ENCODE measurements at places on chromosomes 6 and 20.

DNA sequence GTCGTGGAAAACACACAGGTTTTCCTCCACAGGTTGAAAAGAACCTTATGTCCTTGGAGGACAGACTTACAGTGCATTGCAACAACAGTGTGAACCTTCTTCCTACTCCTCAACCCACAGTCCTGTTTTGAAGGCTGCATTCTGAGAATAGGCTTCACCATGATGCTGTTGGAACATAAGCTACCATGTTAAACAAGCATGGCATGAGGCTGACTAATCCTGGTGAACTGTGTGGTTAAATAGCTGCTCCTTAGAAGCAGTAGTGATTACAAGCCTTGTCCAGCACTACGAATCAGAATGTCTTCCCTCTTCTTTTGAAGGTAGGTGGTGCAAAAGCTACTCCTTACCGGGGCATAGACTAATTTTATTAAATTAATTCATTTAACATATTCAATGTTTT, 368.5 kb upstream of the EPHA7 start:
- DNase-seq = no peak

DNA sequence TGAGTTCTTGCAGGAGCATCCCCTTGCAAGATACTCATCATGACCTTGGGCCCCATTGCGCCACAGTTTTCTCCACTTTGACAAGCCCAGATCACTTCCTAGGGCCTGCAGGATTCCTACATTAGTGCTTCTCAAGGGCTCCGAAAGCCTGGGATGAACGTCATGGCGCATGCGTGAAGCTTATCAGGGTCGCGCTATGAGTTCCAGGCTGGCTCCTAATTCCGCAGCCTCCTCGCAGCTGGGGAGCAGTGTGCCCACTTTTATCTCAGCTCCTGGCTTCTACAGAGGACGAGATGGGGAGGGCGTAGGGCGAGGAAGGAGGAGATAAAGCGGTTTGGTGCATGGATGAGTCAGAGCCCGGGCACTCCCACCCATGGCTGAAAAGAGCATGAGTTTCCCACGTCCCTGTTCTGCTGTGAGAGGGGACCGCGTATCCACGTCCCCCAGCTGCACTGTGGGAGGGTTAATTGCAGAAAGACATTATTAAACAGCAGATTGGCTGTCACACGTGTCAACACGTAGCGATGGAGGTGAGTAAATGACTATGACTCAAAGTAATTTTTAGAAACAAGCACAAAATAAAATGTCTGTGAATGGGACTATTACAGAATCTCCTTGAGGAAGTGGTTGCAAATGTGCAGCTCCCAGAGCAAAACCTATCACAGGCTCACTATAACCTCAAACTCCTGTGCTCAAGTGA, 72.9 kb upstream of the DSP start:
- DNase-seq = no peak

GRCh38 chr20:44728801-44729443, 13.8 kb downstream of the CCN5 start:
- no peak for DNase-seq

DNA sequence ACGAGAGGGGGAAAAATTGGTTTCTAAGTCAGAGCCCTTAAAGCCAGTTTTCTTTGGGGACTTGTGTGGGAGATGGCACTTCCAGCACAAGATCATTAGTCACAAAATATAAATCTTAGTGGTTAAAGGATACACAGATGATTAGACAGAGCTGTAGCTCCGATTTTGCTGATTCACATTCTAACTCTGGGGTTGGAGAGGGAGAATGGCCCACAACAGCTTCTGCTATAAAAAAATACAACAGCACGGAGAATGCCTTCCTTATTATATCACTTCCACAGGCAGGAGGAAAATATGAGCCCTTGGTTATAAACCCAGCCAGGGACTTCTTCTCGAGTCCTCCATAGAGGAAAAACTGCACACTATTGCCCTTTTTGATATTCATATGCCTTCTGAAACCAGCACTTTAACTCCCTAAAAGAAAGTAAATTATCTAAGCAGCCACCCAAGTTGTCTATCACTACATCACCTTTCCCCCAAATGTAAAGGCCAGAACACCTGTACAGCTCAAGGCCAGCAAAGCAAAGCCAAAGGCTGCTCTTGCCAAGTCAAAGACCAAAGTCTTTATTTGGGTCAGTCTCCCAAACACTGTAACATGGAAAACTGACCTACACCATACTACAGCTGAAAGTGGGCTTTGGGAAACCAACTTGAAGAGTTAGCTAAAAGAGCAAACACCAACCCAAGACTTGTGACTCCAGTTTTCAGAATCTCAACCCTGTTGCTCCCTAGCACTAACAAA, 10.4 kb downstream of the MRPL14 start:
- DNase-seq = no peak

DNA sequence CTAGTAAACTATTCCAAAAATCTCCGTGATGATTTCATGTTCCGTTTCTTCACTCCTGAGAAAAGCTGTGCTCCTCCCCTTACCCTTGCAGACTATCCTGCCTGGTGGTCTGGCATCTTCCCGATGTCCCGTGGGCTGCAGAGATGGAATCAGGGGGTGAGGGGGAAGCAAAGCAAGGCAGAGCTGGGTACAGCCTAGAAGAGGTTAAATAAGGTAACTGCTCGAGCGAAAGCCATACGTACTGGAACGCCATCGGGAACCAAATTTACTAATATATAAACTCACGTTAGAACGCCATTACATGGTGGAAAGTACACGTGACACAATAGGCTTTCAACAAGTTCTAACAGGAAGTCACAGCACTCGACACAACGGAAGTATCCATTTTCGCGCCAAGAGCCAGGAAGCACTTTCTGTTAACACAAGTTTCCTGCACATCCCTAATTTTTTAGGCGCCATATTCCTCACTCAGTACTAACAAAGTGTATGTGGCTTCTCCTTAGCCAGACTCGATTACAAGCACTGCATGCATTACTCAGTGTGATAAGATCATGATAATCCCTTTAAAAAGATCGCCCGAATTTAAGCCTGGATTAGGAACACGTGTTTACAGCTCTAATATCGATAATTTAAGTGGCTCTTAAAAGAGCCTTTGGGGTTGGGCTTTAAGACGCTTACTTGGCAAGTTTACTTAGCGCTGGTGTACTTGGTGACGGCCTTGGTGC, 101.6 kb upstream of the PRSS16 start:
- DNase-seq = no peak

- DNase-seq = no peak
Observed at GRCh38 chr6:21265034-21265729, 328.4 kb upstream of the SOX4 start.

DNA sequence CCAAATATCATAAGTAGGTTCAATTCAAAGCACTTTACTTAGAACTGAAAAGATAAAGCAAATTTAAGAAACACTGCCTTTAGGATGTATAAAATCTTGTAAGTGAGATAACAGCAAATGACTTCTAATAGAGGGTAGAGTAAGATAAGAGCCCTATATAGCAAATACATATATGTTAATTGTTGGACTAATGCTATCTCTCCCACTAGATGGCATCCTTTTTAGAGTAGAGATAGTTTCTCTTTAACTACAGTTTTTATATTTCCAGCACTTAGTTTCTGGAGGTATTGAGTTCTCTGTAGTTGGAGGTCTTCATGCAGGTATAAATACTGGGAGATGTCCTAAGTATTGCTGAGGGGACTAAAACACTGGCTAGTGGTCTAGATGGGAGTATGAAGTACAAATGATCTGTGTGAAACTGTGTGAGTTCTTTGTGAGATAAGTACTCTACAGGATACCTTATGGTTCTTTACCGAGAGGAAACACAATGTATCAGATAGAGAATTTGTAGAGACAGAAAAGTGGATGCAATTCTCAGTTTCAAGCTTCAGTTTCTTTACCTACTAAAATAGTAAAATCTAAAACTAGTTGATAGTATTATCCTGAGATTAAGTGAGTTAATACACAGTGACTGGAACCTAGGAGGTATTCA, 399.3 kb downstream of the KHDRBS2 start:
- no peak for DNase-seq

- DNase-seq = no peak
Observed at GRCh38 chr6:75735491-75736186, 13.4 kb upstream of the MYO6 start.

GRCh38 chr6:164188861-164189260, 774.3 kb downstream of the QKI start:
- DNase-seq = no peak

DNA sequence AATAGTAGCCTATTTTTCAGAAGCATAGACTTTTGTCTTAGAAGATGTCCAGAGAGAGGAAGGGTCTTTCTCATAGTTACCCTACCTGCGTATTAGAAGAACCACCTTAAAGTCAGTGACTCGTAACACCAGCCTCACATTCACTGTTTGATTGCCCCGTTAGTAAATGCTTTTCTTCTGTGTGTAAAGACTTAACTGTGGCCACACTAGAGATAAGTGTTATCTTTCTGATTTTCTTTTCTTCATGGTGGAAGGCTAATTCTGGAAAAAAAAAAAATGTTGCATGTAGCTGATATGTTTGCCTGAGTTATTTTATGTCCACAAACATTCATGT, 83.9 kb downstream of the SAMD3 start:
- DNase-seq = no peak

DNA sequence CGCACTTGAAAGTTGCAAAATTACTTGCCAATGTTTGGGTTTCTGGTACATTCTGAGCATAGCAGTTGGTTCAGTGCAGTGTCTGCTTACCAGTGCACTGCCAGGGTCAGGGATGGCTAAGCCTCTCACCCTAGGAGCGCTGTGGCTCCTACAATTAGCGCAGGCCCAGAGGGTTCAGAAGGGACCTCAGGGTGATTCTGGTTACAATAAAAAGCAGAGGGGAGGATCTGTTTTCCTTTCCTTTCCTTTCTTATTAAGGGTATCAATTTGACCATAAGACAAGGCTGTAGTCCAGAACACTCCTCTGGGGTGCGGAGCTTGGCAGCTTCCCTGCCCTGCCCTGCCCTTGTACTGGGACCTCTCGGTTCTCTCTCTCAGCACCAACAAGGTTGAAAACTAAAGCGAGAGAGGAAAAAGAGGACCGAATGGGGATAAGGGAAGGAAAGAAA, 2.6 kb downstream of the MAFB start:
- DNase-seq = no peak

DNA sequence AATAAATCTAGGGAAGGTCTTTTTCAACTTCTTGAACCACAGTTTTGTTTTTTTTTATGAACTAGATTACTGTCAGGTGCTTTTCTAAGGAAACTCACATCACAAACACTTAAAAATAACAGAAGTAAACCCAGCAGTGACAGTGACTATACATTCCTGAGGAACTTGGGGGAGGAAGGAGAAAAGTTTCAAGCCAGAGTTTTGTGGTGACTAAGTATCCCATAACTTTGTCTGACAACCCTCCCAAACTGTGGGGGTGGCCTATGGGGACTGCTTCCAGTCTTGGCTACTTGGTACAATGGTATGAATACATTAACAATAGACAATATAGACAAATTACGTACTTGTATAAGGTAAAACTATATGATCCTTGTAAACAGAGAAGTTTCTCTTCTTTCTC, 202.5 kb upstream of the MAN1A1 start:
- DNase-seq = no peak

DNA sequence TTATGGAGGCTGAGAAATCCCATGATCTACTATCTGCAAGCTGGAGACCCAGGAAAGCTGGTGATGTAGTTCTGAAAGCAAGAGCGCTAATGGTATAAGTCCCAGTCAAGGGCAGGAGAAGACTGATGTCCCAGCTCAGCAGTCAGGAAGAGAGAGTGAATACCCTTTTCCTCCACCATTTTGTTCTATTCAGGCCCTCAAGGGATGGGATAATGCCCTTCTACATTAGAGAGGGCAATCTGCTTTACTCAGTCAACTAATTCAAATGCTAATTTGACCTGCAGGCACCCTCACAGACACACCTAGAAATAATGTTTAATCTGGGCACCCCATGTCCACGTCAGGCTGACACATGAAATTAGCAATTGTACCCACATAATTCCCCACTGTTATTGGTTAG, 10.8 kb upstream of the FYN start:
- no peak for DNase-seq

- no peak for DNase-seq
Observed at GRCh38 chr6:82906489-82906888, 159.2 kb downstream of the UBE3D start.

- peak; percentile 50 for DNase-seq
Observed at GRCh38 chr6:32415521-32416019, 8.6 kb upstream of the BTNL2 start.

DNA sequence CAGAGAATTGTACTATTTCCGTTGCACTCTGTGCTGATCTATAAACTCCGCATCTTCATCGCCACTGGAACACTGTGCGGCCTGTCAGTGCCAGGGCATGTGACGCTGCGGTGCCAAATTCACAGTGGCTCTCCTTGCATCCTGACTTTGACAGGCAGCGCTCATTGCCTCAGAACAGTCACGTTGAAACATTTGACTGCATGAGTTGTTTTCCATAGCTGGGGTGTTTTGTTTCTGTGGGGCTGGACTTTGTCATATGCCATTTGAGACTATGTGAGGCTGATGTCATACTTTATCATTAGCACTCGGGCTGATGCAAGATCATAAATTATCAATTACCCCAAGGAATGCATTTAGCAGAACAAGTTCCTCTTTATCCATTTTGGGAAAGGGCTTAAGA, 32.7 kb downstream of the CFAP61 start:
- DNase-seq = no peak

DNA sequence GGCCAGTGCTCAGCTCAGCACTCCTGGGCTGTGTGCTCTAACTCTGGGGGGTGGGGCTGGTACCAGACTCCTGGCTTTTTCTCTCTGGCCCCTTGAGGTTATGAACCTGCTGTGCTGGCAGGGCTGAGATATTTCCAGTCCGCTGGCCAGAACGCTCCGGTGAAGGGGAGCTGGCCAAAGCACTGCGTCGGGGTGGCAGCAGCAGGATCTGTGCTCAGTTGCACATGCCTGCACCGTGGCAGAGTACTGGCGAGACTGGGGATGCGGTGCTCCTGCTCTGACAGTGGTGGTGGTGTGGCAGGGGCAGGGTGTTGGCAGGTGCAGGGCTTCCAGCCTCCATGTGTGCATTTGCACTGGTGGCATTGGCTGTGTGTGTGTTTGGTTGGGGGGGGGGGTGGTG, 374.4 kb downstream of the PHF3 start:
- DNase-seq = no peak

GRCh38 chr6:33095681-33096080, 19.9 kb downstream of the HLA-DPB1 start:
- DNase-seq = no peak

GRCh38 chr6:26288155-26288554, 76.8 kb upstream of the BTN3A2 start:
- DNase-seq = no peak

GRCh38 chr6:140849456-140849855, 1283.3 kb upstream of the GJE1 start:
- DNase-seq = no peak

DNA sequence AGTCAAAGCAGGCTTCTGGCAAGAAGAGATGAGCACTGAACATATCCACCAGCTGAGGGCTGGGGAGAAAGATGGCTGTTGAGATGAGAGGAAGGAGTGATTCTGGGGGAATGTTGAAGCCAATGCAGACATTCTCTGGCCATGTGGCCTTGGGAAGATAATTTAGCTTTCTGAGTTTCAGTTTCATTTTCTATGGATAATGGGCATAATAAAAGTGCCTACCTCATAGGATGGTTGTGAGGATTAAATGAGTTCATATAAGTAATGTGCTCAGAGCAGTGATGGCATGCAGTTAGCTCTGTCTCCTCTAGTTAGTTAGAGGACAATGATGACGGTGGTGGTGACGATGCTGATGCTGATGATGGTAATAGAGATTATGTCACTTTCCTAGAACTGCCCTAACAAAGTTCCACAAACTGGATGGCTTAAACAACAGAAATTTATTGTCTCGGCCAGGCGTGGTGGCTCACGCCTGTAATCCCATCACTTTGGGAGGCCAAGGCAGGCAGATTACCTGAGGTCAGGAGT, 18.5 kb upstream of the KCNK5 start:
- no peak for DNase-seq

- no peak for DNase-seq
Observed at GRCh38 chr6:96621983-96622382, 59.1 kb downstream of the FHL5 start.

Data from stimulated activated CD4-positive, alpha-beta T cell treated with anti-CD3 and anti-CD28 coated beads, Interleukin-1b, Interleukin-23, amount 100 ng/mL, for 1 hour (primary cell).